ENCODE measurements at places on chromosomes 4 and X.

DNA sequence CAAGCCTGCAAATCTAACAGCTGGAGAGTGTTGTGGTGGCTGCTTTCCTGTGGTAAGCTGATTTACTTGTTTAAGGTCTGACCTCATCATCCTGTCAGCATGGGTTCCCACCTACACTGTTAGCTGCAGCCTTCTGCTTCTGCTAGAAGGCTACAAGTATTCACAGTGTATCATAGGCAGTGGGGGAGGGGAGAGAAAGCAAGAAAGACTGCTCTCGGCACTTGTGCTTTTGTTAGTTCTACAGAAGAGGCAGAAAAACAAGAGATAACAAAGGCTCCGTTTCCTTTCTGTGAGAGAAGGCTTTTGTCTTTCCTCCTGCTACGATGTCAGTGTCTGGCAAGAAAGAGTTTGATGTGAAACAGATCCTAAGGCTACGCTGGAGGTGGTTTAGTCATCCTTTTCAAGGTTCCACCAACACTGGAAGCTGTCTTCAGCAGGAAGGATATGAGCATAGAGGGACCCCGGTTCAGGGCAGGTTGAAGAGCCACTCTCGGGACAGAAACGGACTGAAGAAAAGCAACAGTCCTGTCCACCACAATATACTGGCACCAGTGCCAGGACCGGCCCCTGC is at the start of gene KLHL4:
TSS of gene KLHL4 (plus strand) at position 232 of the 571 bp plus-strand sequence. CDS start at position 324, 92 bp downstream.
- DNase-seq, result no peak
- H3K4me1 ChIP-seq, result no peaks in the 10 kb centered on the region
- no peak within 1 kb of the TSS for H3K4me3 ChIP-seq
- H3K27me3 ChIP-seq, result no peaks in the 10 kb centered on the region
- no peaks in the 10 kb centered on the region for H3K36me3 ChIP-seq

- H3K4me1 ChIP-seq, result no peaks in the 10 kb centered on the region
- no peak for DNase-seq
- no peaks in the 10 kb centered on the region for H3K36me3 ChIP-seq
- no peak overlapping the region for H3K4me3 ChIP-seq
- no peaks in the 10 kb centered on the region for H3K27me3 ChIP-seq
Measured at GRCh38 chrX:12141511-12141910, 3.2 kb downstream of the FRMPD4 start.

DNA sequence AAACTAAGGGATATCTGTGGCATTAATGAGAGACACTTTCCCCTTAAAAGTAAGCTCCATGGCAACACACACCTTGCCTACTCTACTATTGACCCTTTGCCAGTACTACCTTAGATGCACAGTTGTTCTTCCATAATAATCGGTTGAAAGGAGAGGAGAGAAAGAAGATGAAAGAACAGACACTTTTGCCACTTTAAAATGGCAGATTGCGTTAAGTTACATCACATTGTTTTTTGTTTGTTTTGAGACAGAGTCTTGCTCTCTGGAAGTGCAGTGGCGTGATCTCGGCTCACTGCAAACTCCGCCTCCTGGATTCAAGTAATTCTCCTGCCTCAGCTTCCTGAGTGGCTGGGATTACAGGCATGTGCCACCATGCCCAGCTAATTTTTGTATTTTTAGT is 239.8 kb downstream of the SCFD2 start:
- H3K27me3 ChIP-seq, result no peaks in the 10 kb centered on the region
- no peak overlapping the region for H3K4me3 ChIP-seq
- H3K4me1 ChIP-seq, result peaks cover 5% of the 10 kb centered on the region
- DNase-seq, result no peak

DNA sequence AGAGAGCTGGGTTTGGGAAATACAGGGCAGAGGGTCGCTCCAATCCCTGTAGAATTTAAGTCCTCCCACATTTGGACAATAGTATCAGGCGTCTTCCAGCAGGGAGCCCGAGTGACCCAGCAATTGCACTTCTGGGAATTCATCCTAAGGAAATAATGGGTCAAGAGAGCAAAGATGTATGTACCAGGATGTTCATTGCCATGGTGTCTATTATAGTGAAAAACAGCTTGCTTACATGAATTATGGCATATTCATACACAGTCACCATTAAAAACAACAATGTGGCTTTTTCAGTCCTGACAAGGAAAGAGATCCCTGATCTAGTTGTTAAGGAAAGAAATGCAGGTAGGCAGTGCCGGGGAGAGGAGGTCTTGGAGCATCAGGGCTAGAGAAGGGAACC is 167.7 kb downstream of the PJA1 start:
- no peak overlapping the region for H3K27ac ChIP-seq
- peaks cover 7% of the 10 kb centered on the region for H3K4me1 ChIP-seq
- no peaks in the 10 kb centered on the region for H3K27me3 ChIP-seq
- H3K36me3 ChIP-seq, result no peaks in the 10 kb centered on the region
- DNase-seq, result no peak
- H3K4me3 ChIP-seq, result no peak overlapping the region

DNA sequence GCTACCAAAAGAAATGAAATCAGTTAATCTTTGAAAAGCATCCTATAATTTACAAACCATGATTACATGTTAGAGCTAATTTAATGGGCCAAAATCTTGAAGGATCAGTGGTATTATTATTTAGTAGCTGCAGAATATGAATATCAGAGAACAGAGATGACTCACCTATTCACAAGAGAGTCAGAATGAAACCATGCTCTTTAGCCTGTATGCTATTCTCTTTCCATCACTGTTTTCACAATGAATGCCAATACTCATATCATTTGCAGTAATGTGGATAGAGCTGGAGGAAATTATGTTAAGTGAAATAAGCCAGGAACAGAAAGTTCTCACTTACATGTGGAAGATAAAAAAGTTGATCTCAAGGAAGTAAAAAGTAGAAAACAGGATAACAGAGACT is 414.1 kb downstream of the CENPC start:
- H3K4me1 ChIP-seq, result no peaks in the 10 kb centered on the region
- H3K4me3 ChIP-seq, result no peak overlapping the region
- no peaks in the 10 kb centered on the region for H3K27me3 ChIP-seq
- DNase-seq, result no peak
- H3K27ac ChIP-seq, result no peak overlapping the region

DNA sequence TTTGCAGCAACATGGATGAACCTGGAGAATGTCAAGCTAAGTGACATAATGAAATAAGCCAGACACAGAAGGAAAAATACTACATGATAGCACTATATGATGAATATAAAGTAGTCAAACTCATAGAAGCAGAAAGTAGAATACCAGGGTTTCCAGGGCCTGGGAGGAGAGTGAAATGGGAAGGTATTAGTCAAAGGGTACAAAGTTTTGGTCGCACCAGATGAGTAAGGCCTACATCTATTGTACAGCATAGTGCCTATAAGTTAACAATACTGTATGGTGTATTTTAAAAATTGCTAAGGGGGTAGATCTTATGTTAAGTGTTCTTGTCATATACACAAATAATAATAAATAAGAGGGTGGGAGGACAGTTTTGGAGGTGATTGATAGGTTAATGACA is 41.5 kb downstream of the ENOX2 start:
- H3K36me3 ChIP-seq, result no peaks in the 10 kb centered on the region
- H3K27ac ChIP-seq, result no peak overlapping the region

DNA sequence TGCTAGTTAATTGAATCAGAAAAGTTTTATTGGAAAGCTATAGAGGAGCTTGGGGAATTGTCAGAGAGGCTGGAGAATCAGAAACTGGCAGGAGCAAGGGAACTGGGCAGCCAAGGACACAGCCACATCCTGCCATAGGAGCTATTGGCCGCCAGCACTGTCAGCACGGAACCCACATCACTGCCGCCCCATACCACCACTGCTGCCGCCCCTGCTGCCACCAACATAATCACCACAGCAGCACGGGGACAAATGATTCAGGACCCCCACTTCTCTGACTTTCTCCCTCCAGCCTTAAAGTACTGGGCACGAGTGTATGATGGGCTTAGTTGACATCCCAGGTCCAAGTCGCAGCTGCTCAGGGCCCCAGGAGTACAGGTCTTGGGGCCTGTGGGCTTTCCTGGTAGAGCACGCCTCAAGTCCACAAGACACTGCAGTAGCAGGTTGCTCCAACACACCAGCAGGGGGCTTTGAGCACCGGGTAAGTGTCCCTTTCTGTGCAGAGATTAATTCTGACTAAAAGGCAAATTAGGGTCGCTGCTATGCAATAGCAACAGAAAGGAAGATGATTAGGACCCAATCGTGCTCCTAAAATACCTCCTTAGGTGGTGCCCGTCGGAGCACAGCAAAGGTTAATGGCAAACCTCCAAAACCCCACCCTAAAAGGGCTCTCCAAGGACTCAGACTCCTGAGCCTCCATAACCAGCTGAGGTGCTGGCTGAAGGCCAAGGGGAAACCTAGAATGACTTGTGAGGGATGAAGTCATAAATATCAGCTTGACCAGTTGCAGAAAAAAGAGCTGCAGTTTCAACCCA is 6.9 kb downstream of the PJA1 start:
- no peaks in the 10 kb centered on the region for H3K36me3 ChIP-seq
- H3K27me3 ChIP-seq, result no peaks in the 10 kb centered on the region
- DNase-seq, result peak; percentile 86
- peaks cover 10% of the 10 kb centered on the region for H3K4me1 ChIP-seq
- H3K27ac ChIP-seq, result no peak overlapping the region

DNA sequence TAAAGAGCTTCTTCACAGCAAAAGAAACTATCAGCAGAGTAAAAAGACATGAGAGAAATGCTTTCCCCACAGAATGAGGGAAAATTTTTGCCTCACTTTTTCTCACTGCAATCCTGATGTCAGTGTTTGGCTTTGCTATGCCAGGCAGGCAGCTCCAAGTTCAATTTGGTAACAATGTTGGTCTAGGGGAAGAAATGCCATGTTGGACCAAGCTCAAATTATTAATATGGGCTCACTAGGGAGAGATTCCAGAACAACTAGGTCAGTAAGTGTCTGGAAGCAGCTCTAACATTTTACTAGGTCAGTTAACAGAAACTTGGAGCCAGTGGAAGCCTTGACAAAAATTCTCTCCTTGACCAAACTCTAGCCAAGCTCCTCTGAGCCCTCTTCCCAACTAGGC is 95.4 kb downstream of the NAF1 start:
- H3K27me3 ChIP-seq, result no peaks in the 10 kb centered on the region
- no peak for DNase-seq

GRCh38 chr4:152665691-152666395 is 14.0 kb downstream of the TMEM154 start:
- no peaks in the 10 kb centered on the region for H3K36me3 ChIP-seq
- H3K4me3 ChIP-seq, result no peak overlapping the region
- no peak for DNase-seq
- no peaks in the 10 kb centered on the region for H3K4me1 ChIP-seq
- H3K27me3 ChIP-seq, result peaks cover 2% of the 10 kb centered on the region
- no peak overlapping the region for H3K27ac ChIP-seq

GRCh38 chr4:74934016-74934831 is 1.3 kb downstream of the PARM1 start:
- no peaks in the 10 kb centered on the region for H3K27me3 ChIP-seq
- no peak overlapping the region for H3K27ac ChIP-seq
- no peaks in the 10 kb centered on the region for H3K36me3 ChIP-seq
- peak overlapping the region; percentile 87 for H3K4me3 ChIP-seq
- DNase-seq, result peak; percentile 79

DNA sequence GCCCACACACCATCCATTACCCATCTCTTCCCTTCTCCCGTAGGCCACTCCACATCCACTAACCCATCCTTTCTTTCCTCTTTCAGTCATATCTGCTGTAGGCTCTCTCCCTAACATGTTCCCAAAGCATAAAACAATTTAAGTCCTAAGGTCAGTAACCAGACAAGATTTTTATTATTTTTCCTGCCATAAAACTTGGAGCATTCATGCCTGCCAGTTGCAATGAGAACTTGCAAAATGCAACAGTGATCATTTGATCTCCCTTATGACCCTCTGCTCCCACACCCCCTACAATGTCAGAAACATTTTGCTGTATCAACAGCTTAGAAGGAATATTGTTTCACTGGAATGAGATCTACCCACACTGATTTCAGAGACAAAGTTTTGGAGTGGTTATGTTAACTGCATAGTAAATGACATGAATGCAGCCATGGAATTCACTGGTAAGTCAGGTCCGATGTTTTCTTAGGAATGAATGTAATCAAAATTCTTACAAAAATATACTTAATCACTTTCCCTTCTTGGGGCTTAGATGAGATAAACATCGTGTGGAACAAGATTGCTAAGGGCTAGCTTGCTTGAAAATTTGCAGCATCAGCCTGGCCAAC is 5.7 kb downstream of the NIPAL1 start:
- no peak overlapping the region for H3K4me3 ChIP-seq
- H3K27me3 ChIP-seq, result no peaks in the 10 kb centered on the region
- H3K4me1 ChIP-seq, result peaks cover 3% of the 10 kb centered on the region
- H3K27ac ChIP-seq, result no peak overlapping the region
- DNase-seq, result no peak

DNA sequence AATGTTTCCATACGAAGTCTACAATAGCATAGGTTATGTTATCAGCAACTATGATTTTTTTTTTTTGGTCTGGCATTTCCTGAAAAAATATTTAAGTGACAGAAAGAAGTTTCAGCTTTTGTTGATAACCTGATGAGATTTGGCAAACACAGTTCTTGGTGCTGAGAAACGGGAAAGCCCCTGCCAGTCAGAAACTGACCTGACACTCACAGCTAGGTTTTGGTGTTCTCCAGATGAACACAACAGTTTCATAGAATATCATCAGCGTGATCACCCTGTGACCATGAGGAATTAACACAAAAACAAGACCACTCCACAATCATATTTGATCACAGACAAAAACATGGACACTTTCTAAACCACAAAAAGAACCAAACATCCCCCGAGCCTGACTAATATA is 152.5 kb upstream of the DCAF8L1 start:
- no peaks in the 10 kb centered on the region for H3K27me3 ChIP-seq
- no peaks in the 10 kb centered on the region for H3K36me3 ChIP-seq
- H3K4me1 ChIP-seq, result no peaks in the 10 kb centered on the region
- H3K4me3 ChIP-seq, result no peak overlapping the region
- DNase-seq, result no peak
- no peak overlapping the region for H3K27ac ChIP-seq

GRCh38 chr4:121977251-121978171 is 25.7 kb upstream of the TRPC3 start:
- H3K4me3 ChIP-seq, result no peak overlapping the region
- no peak overlapping the region for H3K27ac ChIP-seq

GRCh38 chr4:139163806-139164206 is 13.2 kb downstream of the ELF2 start:
- no peaks in the 10 kb centered on the region for H3K36me3 ChIP-seq
- no peaks in the 10 kb centered on the region for H3K27me3 ChIP-seq
- no peak for DNase-seq
- H3K4me1 ChIP-seq, result peaks cover 13% of the 10 kb centered on the region
- H3K4me3 ChIP-seq, result no peak overlapping the region
